ENCODE measurements at places on chromosomes 2 and 18.

GRCh38 chr2:160380000-160380570, 113.5 kb downstream of the RBMS1 start:
- DNase-seq, result no peak

- no peak for DNase-seq
Observed at GRCh38 chr18:73110307-73110706, 242.5 kb upstream of the NETO1 start.

DNA sequence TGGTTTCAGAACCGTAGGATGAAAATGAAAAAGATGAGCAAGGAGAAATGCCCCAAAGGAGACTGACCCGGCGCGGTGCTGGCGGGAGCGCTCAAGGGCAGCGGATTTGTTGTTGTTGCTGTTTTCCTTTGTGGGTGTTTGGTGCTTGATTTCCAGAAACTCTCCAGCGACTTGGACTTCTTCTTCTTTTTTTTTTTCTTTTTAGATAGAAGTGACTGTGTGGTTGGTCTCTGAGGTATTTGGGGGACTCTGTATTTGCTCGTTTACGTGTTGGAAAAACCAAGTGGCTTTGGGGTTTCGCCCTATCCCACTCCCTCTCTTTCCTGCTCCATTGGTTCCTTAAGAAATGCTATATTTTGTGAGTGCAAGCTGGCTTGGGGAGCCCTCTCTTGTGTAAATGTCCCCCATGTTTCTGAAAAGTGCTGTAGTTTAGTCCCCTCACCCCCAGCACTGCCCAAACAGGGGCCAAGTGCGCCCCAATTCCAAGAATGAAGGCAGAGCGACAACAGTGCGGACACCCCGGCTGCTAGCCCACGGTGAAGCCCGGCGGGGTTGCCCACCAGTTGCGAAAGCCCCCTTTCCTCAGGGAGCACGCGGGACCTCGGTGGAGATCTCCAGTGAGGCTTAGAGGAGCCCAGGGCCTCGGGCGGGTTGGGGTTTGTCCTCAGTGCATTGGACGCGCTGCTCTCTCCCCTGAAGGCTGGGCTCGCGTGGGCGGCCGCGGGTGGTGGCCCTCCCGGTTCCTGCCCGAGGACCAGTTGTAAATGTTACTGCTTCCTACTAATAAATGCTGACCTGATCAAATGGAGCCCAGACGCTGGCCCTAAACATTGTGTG, 1.8 kb downstream of the HOXD9 start:
- DNase-seq, result no peak

DNA sequence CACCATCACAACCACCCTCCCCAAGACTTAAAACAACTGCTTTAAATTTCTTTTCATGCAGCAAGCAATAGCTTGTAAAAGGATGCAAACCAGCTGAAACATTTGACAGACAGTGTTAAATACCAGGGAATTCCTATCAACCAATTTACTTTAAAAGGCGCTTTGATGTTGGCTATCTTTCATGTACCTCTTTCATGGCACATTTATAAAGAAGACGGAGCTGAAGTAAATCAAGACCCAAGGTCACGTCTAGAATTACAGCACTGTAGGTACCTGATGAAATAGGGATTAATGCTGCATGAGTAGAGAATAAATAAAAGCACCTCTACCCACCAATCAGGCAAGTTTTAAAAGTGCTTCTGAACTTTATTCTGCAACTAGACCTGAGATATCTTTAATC, 78.9 kb downstream of the SRBD1 start:
- DNase-seq, result no peak

DNA sequence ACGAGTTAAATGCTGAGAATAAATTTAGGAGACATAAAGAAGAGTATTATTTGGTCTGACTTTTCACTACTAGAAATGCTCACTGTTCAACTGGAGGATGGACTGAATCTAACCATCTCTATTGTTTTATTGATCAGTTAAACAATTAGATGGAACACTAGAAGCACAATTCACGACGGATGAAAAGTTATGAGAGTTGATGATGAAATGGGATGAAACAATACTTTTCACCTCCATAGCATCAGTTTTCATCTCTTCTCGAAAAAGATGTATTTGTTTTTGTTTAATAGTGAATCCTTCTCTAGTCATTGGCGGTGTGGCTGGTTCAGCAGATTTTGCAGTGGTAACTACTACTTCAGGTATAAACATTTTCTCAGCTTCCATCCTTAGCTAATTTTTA, 19.3 kb downstream of the TTN start:
- no peak for DNase-seq

- no peak for DNase-seq
Observed at GRCh38 chr2:20664431-20665242, 2.3 kb upstream of the GDF7 start.

GRCh38 chr2:19802086-19802841, 99.5 kb downstream of the TTC32 start:
- no peak for DNase-seq

DNA sequence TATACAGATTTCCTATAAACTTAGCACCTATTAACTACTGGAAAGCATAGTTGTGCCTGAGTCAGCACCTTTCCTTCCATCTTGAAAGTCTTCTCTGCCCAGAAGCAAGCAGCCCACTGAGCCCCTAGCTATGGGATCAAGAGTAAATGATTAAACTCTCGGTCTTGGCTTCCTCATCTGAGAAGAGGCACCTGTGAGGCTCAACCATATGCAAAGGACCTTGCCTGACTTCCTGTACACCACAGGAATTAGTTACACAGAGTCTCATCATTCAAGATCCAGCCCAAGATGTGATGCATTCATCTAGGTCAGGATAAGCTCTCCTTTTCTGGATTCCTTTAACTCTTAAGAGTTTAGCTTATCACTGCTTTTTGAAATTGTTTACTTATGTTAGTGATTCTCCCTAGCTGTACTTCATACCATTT, 96.0 kb downstream of the CDH2 start:
- DNase-seq, result no peak

DNA sequence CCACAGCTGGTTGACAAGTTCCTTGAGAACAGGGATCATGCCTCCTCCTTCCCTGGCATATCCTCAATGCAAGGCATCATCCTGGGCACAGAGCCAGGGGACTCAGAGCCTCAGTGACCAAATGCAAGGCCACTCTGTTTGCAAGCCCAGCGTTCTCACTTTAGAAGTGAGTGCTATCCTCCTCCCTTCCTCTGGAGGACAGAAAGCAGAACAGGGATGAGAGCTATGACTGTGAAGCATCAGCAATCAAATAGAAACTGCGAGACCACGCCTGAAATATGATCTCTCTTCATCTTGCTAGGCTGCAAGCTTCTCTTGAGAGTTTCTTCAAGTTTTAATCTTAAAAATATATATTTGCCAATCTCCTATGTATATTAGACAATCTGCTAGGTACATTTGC, 119.8 kb downstream of the LRATD1 start:
- no peak for DNase-seq

DNA sequence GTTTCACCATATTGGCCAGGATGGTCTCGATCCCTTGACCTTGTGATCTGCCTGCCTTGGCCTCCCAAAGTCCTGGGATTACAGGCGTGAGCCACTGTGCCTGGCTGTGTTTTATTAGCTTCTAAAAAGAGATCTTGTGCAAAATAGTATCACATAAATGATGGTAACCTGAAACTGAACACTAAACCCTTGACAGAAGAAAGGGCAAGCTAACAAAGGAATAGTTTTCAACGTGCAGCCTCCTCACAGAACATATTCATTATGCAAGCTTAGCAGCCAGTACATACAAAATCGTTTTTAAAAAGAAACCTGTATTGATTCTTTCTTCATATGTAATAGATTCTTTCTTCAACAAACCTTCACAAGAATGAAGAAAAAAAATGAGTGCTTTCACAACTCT, 20.6 kb downstream of the CHN1 start:
- DNase-seq, result no peak

GRCh38 chr18:48950536-48951447, at the start of gene SMAD7:
Gene SMAD7, minus strand, starts transcription at chr18:48950965. Its CDS starts 541 bp downstream, at chr18:48950424.
- no peak for DNase-seq

DNA sequence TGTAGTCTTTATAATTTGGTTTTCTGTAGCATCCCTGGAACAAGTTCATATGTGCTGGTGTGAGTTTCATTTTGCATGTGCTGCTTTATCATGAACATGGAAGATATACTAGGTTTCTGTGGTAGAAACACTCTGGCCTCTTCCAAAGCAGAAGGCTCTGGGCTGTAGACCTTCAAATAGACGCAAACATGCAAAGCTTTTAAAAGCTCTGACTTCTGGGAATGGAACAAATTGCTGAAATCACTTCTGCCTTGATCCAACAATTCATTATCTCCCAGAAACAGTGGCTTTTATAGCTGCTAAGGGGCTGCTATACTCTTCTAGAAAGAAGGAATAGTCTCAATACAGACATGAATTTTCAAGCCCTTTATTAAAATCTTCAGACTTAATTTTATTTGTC, 382.2 kb downstream of the LRP1B start:
- no peak for DNase-seq

- DNase-seq, result no peak
Observed at GRCh38 chr2:101087638-101088037, 63.5 kb downstream of the TBC1D8 start.

DNA sequence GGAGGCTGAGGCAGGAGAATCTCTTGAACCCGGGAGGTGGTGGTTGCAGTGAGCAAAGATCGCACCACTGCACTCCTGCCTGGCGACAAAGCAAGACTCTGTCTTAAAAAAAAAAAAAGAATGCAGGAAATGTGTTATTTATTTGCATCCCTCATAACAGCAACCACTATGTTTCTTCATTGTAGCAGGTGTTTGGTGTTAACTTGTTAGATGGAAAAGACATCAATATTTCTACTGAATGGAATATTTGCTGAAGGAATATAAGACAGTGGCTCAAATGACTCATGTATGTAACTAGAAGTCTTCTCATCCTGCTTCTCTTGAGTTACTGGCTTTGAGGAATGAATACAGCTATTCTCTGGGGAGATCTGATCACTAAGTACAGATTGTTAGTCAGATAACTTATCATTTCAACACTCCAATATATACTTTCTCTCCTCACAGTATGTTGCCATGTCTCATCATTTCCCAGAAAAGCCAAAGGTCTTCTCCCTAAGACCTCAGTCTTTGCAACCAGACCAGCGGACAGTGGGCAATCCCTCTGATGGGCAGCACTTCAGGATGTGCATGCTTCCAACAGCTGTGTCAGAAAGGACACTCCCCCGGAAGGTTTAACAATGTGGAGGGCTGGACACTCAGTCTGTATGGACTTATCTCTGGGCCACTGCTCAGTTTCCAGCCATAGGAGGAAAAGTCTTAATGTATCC, 104.4 kb upstream of the STK17B start:
- DNase-seq, result no peak

GRCh38 chr2:110904116-110904778, 171.9 kb downstream of the ACOXL start:
- no peak for DNase-seq

- DNase-seq, result no peak
Observed at GRCh38 chr18:58578321-58578720, 50.6 kb downstream of the ALPK2 start.

- no peak for DNase-seq
Observed at GRCh38 chr2:86768189-86768949, 22.3 kb downstream of the CD8A start.

GRCh38 chr2:237614151-237614720, 13.2 kb upstream of the LRRFIP1 start:
- DNase-seq, result no peak

DNA sequence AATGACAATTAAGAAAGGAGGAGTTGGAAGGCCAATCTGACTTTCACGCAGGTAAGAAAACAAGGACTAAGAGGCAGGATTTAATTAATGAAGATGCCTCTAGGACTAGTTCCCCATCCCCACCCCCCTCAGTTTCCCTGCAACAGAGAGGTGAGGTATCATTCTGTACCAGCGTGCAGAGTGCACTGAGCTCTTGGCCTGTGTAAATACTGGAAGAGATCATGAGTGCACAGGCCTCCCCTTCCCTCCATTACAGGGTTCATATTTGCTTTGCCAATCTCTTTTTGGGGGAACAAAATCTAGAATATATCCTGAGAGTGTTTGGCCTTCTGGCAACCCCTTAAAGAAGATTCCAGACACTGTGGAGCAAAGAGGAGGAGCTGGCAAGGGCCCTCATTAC, 60.9 kb downstream of the MMADHC start:
- DNase-seq, result no peak

DNA sequence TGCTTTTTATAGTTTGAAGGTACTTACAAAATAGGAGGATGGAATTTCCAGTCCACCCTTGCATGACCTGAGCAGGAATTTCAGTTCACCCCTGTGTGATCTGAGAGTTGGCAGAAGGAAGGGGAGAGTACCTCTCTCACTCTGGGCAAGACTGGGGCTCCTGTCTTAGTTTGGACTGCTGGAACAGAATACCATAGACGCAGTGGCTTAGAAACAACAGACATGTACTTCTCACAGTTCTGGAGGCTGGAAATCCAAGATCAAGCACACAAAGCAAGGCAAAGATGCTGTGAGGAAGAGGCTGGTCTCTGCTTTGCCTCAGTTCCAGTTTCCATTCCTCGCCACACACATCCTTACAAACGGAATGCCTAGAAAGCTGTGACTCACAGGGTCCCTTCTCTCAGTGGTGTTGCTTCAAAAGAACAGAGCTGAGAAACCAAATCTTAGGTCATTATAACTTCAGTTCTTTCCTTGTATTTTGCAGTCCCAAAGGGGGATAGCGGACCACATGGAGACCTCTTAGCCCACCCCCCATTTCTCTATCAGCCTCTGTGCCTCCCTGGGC, 108.8 kb upstream of the HAAO start:
- DNase-seq, result no peak

- DNase-seq, result no peak
Observed at GRCh38 chr18:52236131-52236530, 103.9 kb upstream of the DCC start.

DNA sequence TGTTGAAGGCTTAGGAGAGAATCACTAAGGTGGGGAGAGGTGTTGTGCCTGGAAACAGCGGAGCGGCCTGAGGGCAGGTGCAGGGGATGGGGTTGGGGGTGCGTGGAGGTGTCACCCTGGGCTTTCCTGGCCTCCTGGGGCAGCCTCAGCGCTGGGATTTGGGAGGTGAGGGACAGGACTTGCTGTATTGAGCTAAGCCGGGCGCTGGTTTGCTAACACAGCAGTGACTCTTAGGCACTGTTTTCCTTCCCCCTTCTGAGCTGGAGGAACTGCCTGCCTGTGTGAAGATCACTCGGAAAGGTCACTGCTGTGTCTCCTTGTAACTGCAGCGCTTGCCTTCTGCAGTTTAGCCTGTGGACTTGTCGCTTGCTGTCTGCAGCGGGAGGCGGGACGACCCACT, 21.2 kb downstream of the PRELID3A start:
- DNase-seq, result no peak

- no peak for DNase-seq
Observed at GRCh38 chr18:37672932-37673595, 107.5 kb upstream of the CELF4 start.

DNA sequence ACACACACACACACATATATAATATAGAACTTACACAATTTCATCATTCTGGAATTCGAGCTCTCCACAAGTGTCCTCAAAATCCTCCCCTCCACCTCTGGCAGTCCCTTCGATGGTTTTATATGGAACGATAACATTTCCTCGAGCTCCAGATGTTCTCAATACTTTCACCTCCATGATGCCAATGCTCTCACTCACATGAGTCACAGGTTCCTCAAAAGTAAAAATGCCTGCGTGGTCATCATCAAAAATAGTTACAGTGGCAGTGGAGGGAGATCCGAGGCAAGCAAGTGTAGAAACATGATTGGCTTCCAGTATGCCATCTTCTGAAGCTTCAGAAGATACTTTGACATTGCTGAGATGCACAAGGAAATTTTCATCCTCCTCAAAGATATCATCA, 23.5 kb downstream of the SLC8A1 start:
- no peak for DNase-seq

All from NCI-H460 (cell line).